ENCODE measurements at places on chromosomes 11 and 22.

DNA sequence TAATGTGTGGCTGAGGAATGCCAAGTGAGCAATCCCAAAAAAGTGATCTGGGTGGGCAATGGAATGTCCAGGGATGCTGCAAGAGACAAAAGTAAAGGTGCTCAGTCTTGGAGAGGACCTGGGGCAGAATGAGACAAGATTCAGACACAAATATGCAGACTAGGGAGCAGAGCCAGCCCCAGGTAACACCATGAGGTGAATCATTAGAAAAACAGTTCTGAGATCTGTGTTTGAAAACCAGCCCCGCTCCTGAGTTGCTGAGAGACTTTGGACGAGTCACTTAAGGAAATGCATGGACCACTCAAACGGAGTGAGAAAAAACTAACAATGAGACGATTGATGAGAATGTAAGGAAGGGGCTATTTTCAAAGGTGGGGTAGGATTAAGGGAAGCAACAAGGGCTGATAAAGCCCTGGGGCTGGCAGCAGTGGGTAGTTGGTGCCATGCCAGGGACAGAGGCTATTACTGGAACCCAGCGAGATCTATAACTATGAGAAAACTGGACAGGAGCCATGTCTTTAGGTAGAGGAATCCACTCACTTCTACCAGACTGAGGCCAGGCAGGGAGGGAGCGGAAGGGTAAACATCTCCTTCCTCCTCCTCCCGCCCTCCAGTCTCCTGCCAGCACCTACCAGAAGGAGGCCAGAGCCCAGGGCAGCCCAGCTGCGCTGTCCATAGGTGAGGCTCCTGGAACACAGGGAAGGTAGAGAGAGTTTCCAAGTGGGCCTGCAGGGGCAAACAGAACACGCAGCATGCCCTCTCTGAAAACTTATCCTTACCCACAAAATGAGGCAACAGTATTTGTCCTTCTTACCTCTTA, 130.4 kb upstream of the TEAD1 start:
- DNase-seq, result no peak

- no peak for DNase-seq
Observed at GRCh38 chr11:68988491-68988890, 7.7 kb upstream of the MRGPRD start.

- DNase-seq, result no peak
Observed at GRCh38 chr11:103894034-103894433, 142.4 kb upstream of the DDI1 start.

DNA sequence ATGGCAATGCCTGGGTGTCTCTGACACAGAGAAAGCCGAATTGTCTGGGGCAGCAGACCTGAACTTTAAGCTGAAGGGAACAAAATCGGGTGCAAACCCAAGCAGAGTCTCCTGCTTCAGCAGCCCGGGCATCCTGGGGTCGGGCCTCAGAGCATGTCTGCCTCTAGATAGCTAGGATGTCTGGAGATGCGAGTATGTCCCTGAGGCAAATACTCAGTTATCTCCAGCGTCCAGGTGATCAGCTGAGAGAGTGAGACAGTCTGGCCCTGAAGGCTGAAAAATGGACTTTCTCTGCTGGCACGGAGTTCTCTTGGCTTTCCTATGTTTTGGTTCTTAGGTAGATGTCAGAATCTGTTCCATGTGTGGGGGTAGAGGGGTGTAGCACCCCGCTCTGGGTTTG, 3.3 kb downstream of the ADAMTS8 start:
- no peak for DNase-seq

All from stimulated activated CD4-positive, alpha-beta T cell treated with anti-CD3 and anti-CD28 coated beads, Interleukin-2, amount 100 ng/mL, for 4 hours (primary cell).